ENCODE measurements at places on chromosomes 11 and 22.

- no peak for DNase-seq
- H3K36me3 ChIP-seq = no peaks in the 10 kb centered on the region
- H3K27me3 ChIP-seq = no peaks in the 10 kb centered on the region
- peak overlapping the region; percentile 91 for H3K27ac ChIP-seq
- peaks cover 97% of the 10 kb centered on the region for H3K4me1 ChIP-seq
Measured at GRCh38 chr11:114088216-114088615, 28.7 kb downstream of the ZBTB16 start.

DNA sequence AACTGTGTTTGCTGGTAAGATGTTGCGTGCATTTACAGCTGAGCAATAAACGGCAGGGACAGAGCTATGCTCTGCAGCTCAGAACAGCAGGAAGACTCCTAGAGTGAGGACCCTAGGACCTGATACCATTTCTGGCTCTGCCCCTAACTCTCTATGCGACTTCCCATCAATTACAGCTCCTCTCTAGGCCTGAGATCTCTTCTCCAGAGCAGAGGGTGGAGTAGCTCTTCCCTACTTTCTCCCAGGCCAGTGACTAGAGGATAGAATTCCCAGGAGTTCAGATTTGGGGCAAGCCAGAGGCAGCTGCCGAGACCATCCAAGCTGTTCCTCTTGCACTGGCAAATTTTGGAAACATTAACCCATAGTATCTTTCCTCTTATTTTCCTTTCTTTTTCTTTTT, 12.8 kb upstream of the SCGB1A1 start:
- H3K36me3 ChIP-seq = no peaks in the 10 kb centered on the region
- peaks cover 32% of the 10 kb centered on the region for H3K4me1 ChIP-seq
- peaks cover 13% of the 10 kb centered on the region for H3K27me3 ChIP-seq
- DNase-seq = no peak

DNA sequence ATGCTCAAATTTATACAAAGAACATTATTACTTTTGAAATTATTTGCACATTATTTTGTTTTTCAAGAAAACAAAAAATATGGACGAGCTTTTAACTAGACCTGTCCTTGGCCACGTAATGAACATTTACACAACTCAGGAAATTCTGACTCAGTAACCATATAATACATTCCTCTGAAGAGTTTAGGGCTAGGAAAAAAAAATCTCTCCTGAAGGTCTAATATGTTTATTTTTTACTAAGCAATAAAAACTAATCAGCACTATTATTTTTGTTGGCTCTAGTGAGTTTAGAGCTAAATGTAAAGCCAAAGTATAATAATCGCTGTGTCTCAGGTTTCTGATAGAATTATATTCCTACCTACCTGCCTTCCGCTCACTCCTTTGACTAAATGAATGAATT, 187.5 kb downstream of the SWAP70 start:
- H3K27me3 ChIP-seq = no peaks in the 10 kb centered on the region
- peaks cover 47% of the 10 kb centered on the region for H3K36me3 ChIP-seq
- no peak for DNase-seq
- peaks cover 9% of the 10 kb centered on the region for H3K4me1 ChIP-seq

DNA sequence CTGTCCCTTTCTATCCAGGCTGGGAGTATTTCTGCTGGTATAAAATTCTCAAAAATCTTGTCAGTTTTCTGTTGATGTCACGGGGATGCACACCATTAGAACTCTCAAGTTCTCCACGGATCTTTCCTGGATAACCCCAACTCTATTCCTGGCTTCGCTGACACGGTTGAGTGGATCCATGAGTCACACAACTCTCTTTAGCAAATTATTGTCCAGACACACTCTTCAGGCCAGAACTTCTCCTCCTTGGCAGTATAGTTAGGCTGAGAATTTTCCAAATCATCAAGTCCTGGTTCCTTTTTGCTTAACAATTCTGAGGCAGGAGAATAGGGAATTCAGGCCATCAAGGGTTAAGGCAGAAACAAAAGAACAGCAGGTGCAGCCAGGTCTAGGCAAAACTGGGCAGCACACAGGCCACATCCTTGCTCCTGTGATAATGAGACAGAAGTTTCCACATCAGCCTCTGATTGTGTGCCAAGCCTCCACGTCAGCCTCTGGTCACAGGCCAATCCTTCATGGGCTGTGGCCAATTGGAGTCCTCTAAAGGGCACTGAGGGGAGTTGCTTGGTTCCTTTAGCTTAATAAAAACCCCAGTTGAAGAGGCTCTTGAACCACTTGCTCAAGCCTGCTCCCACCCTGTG, 5.7 kb upstream of the ACAT1 start:
- peaks cover 7% of the 10 kb centered on the region for H3K4me1 ChIP-seq
- DNase-seq = no peak
- H3K27me3 ChIP-seq = peaks cover under 1% of the 10 kb centered on the region
- H3K4me3 ChIP-seq = no peak overlapping the region
- H3K36me3 ChIP-seq = peaks cover 8% of the 10 kb centered on the region

- no peak overlapping the region for H3K27ac ChIP-seq
- H3K36me3 ChIP-seq = no peaks in the 10 kb centered on the region
Measured at GRCh38 chr11:133834682-133835592, 10.4 kb downstream of the SPATA19 start.

- H3K4me3 ChIP-seq = peak overlapping the region; percentile 68
- H3K27me3 ChIP-seq = no peaks in the 10 kb centered on the region
- H3K36me3 ChIP-seq = no peaks in the 10 kb centered on the region
Measured at GRCh38 chr11:69048031-69048693, 570 bp upstream of the TPCN2 start.

DNA sequence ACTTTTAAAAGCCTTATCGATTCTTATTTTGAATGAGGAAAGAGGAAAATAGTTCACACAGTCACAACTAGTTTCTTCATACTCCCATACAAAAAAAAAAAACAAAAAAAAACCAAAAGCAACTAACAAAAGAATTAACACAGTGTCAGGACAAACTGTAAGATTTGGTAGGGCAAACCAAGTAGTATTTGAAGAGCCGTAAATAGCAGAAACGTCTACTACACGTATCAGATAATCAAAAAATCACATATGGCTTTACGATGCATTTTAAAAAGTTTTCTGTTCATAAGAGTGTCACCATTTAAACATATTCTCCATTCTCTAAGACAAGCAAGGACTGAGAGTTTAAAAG, 2.3 kb downstream of the PICALM start:
- no peak for DNase-seq
- no peaks in the 10 kb centered on the region for H3K27me3 ChIP-seq
- H3K27ac ChIP-seq = peak overlapping the region; percentile 79
- H3K4me1 ChIP-seq = peaks cover 48% of the 10 kb centered on the region

- no peaks in the 10 kb centered on the region for H3K27me3 ChIP-seq
- H3K4me1 ChIP-seq = peaks cover 70% of the 10 kb centered on the region
- peak; percentile 99 for DNase-seq
Measured at GRCh38 chr22:24951942-24952836, at the start of gene KIAA1671. Gene KIAA1671 (plus strand): TSS chr22:24952716. CDS start chr22:25028000, 75,284 bp downstream.

DNA sequence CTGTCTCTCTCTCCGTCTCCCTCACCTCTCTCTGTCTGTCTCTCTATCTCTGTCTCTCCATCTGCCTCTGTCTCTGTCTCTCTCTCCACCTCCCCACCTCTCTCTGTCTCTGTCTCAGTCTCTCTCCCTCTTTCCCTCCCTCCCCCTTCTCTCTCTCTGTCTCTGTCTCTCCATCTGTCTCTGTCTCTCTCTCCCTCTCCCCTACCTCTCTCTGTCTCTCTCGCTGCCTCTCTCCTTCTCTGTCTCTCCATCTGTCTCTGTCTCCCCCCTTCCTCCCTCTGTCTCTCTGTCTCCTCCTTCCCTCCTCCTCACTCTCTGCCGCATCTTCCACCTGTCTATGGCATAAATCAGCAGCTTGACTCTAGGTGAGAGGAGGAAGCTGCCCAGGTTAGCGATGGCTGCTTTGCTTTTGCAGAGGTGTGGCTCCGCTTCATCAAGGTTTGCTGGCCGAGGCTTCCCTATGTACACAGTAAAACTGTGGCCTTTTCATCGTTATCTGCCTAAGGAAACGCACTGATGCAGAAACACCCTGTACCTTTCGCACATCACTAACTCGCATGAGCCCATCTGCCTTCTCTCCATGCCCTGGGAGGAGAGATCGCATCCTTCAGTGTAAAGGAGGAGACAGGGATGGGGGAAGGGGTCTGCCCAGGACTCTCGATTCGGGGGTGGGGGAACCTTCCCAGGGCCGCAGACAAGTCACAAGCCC, 44.5 kb downstream of the ANO1 start:
- DNase-seq = no peak
- no peak overlapping the region for H3K4me3 ChIP-seq
- H3K36me3 ChIP-seq = no peaks in the 10 kb centered on the region

DNA sequence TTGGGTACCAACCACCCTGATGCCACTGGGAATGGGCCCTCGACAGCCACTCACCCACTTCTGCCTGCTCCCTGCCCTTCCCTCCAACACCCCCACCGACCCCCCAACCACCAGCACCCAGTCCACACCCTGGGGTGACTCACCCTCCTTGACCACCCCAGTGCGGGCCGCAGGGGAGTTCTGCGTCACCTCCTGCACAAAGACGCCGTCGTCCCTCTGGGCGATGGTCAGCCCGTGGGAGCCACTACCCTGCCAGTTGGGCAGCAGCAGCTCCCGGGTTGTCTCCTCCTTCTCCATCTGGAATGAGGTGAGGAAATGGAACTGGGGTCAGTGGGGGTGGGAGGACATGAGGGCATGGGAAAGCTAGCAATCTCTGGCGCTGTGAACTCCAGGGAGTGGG, 10.8 kb downstream of the AHNAK start:
- H3K36me3 ChIP-seq = peaks cover 40% of the 10 kb centered on the region
- H3K27me3 ChIP-seq = peaks cover 11% of the 10 kb centered on the region
- peaks cover 43% of the 10 kb centered on the region for H3K4me1 ChIP-seq
- H3K27ac ChIP-seq = no peak overlapping the region
- no peak for DNase-seq

GRCh38 chr11:201966-202365, 5.2 kb downstream of the BET1L start:
- H3K4me3 ChIP-seq = no peak overlapping the region
- peaks cover 12% of the 10 kb centered on the region for H3K36me3 ChIP-seq
- H3K27me3 ChIP-seq = peaks cover 6% of the 10 kb centered on the region
- H3K4me1 ChIP-seq = peaks cover 17% of the 10 kb centered on the region

DNA sequence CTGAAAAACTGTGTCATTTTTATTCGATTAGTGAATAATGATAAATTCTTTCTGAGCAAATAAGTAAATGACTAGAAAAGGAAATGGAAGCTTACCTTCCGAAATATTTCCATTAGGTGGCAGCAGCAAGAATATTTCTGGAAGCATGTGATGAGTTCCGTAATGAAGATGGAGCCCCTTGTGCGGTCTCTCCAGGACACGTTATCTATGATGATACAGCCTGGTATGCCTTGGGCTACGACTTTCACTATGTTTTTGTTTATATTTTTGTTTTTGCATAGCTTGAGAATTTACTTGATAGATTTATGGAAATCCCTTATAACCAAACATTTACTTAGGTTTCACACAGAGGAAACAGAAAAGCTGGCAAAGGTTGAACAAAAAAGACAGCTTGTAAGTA, 25.7 kb downstream of the CASP5 start:
- no peak overlapping the region for H3K4me3 ChIP-seq
- no peak overlapping the region for H3K27ac ChIP-seq
- no peaks in the 10 kb centered on the region for H3K36me3 ChIP-seq
- DNase-seq = no peak

- peaks cover 15% of the 10 kb centered on the region for H3K4me1 ChIP-seq
- peaks cover 11% of the 10 kb centered on the region for H3K27me3 ChIP-seq
- no peaks in the 10 kb centered on the region for H3K36me3 ChIP-seq
- H3K4me3 ChIP-seq = no peak overlapping the region
- DNase-seq = no peak
- H3K27ac ChIP-seq = no peak overlapping the region
Measured at GRCh38 chr11:68976563-68976962, 4.2 kb downstream of the MRGPRD start.

GRCh38 chr11:125111001-125111342, 454 bp downstream of the TMEM218 start:
- peaks cover 15% of the 10 kb centered on the region for H3K27me3 ChIP-seq
- peaks cover 27% of the 10 kb centered on the region for H3K4me1 ChIP-seq
- peak overlapping the region; percentile 77 for H3K27ac ChIP-seq
- H3K4me3 ChIP-seq = peak overlapping the region; percentile 97
- H3K36me3 ChIP-seq = peaks cover 30% of the 10 kb centered on the region
- DNase-seq = peak; percentile 19

- H3K27me3 ChIP-seq = peaks cover 3% of the 10 kb centered on the region
- H3K4me3 ChIP-seq = no peak overlapping the region
- peaks cover 71% of the 10 kb centered on the region for H3K36me3 ChIP-seq
Measured at GRCh38 chr22:46829941-46830715, 67.7 kb downstream of the TBC1D22A start.

DNA sequence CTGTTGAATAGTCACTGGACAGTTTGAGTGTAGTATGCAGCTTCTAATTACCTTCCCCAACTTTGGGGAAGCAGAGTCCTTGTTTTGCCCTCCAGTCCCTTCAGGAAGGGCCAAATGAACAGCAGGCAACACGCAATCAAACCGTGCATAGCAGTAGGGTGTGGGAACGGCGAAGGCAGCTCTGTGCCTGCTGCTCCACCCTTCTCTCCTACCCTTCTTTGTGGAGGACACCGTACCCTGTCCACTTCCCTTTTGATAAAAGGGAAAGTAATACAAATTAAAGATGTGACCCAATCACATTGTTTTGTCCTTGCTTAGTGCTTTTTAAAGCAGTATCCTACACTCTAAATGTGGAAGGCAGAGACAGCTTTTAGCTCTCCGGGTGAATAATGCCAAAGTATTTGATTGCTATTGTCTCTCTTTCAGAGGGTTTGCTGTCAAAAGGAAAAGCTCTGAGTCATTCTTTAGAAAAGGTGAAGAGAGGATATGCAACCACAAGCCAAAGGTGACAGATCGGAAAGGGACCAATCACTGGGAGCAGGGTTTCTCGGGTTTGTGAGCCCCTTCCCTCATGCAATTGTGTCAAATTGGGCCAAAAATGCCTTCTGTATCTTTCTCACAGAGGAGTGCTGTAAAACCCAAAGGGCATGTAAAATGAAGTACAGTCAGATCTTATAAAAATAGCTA, 407.3 kb upstream of the CCDC90B start:
- no peaks in the 10 kb centered on the region for H3K4me1 ChIP-seq
- no peak overlapping the region for H3K27ac ChIP-seq
- H3K27me3 ChIP-seq = no peaks in the 10 kb centered on the region
- H3K36me3 ChIP-seq = no peaks in the 10 kb centered on the region

DNA sequence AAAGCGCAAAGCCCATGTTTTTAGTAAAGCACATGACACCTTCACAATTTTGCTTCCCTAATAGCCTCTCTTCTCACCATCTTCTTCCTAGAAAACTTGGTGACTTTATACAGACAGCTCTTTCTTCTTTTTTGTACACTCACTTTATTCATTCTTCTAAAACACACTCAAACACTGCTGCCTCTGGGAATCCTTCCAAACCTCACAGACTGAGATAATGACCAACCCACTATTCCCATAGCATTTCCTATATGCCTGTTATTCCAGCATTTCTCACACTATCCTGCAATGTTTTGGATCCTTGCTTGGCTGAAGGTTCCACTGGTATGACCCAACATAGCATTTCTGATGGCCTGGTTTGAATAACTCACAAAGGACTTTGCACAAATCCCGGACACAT, 442.1 kb upstream of the CCDC90B start:
- no peaks in the 10 kb centered on the region for H3K27me3 ChIP-seq
- DNase-seq = no peak
- H3K4me1 ChIP-seq = peaks cover 21% of the 10 kb centered on the region
- no peak overlapping the region for H3K27ac ChIP-seq
- no peaks in the 10 kb centered on the region for H3K36me3 ChIP-seq
- H3K4me3 ChIP-seq = no peak overlapping the region

Data from nephron progenitor cell (in vitro differentiated cells).